ENCODE measurements at places on chromosomes 5 and 9. TPM values are rescaled to one million over a fixed set of nuclear protein-coding genes. Genes with fewer than 3 reads are reported as not detected.

- no peak for DNase-seq
These were observed 8.9 kb upstream of the BNC2 start for GRCh38 chr9:16879416-16879815.

HTR1A gene
- polyA plus RNA-seq, result not detected

PRDM9 gene
- polyA plus RNA-seq, result not detected

- no peak for DNase-seq
These were observed 1.6 kb upstream of the TUT7 start for GRCh38 chr9:86355814-86356213.

ENC1 gene
- 68.1 TPM for polyA plus RNA-seq

- DNase-seq, result no peak
These were observed 28.4 kb upstream of the FAM120A start for GRCh38 chr9:93422977-93423616.

SPAAR gene
- not detected for polyA plus RNA-seq

GDF9 gene
- polyA plus RNA-seq, result 0.21 TPM

DNA sequence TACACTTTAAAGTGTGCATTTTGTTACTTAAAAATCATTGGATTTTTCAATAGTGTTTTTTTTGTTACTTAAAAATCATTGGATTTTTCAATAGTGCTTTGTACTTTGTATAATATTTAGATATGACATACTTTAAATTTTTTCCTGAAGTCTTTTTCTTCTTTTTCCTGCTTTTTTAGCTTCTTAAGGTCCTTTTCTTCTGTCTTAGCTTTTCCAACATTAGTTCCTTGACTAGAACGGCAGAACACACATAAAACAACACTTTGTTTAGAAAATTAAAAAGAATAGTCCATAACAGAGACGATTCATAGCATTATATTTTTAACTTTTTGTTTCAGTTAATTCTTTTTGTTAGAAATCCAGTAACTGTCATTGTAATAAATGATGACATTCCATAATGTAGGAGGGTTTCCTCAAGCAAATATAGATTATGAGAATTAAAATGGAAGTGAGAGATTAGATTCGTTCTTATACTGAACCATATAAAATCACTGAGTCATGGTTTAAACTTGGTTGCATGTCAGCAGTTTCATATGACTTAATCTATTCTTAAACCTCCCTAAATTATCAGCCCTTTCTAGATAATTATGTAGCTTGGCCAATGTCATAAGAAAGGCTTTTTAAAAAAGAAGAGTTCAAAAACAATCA lies 45.3 kb upstream of the RICTOR start:
- no peak for DNase-seq

RASGRF2 gene
- polyA plus RNA-seq, result 0.05 TPM

- no peak for DNase-seq
These were observed 297.8 kb downstream of the SH3GL2 start for GRCh38 chr9:17876687-17877086.

ALDH7A1 gene
- polyA plus RNA-seq, result 130 TPM

Measured in keratinocyte (primary cell).